ENCODE measurements at places on chromosomes 3 and 15. TPM values are rescaled to one million over a fixed set of nuclear protein-coding genes. Genes with fewer than 3 reads are reported as not detected.

DNA sequence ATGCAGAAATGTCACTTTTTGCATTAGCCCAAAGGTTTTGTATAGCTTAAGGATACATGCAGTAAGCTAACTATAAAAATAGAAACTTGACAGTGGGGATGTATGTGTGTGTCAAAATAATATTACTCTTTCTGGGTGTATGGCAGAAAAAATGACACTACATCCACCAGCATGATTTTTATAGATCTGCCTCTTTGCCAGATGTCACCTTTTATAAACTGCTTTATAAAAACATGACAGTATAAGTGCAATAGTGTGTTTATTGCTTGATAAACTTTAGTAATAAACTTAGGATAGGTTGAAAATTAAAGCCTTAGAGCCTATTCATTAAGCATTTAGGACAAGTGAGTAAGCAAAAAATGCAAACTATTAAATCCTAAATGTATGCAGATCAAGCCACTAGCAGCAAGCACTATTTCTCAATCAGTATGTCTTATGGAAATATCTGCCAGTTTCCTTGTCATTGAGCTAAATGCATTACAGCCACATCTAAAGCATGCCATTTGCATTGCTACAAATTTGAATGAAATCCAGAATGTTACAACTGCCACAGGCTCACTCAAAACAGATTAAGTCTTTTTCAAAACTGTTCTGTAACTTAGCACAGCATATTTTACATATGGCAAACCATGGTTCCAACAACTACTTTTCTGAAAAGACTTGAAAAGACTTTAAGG lies 935.0 kb downstream of the FHIT start:
- DNase-seq, result no peak

GRCh38 chr15:75578173-75578947 lies 755 bp downstream of the PTPN9 start:
- peak; percentile 55 for DNase-seq

Gene GPX1
- 264 TPM for total RNA-seq

- no peak for DNase-seq
These were observed 12.4 kb downstream of the LINGO1 start for GRCh38 chr15:77620297-77620696.

GRCh38 chr3:33152363-33153360 lies 38.8 kb downstream of the CRTAP start:
- DNase-seq, result no peak

Gene IMPG2
- 0.45 TPM for total RNA-seq

- DNase-seq, result no peak
These were observed 424.0 kb upstream of the C2CD4B start for GRCh38 chr15:62588938-62589670.

DNA sequence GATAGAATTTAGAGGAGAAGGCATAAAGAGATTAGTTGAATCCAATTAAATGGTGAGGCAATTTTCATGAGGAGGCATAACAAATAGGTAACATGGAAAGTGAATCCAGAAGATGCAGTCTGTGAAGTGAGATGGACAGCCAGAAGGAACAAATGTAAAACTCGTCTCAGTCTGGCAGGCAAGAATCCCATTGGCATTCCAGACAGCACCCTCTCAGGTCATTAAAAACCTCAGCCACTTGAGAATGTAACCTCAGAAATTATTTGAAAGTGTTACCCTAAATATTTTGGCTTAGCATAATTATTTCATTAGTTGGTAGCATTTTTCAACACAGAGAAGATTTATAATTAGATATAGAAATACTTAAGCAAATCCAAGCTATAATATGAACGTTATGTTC lies 342.3 kb downstream of the LRRC3B start:
- DNase-seq, result no peak

- DNase-seq, result no peak
These were observed 209.9 kb upstream of the UBE2E1 start for GRCh38 chr3:23595851-23596250.

- DNase-seq, result no peak
These were observed 4.0 kb upstream of the NR2F2 start for GRCh38 chr15:96326328-96327154.

DNA sequence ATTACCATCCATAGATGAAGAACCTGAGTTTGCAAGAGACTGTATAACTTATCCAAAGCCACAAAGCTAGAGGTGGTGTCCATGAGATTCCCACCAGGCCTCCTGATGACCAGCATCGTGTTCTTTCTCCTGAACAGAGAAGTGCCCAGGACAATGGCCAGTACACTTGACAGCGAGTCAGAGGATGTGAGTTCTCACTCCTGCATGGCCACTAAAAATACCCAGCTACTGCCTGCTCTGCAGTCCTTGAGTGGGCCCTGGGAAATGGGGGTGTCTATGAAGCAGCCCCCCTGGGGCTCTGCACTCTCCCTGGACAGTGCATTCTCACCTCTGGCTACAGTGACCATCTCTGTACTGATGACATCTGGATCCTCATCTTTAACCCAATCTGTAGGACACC lies 201.2 kb downstream of the RPLP1 start:
- DNase-seq, result no peak

- no peak for DNase-seq
These were observed 1.5 kb downstream of the RAB7A start for GRCh38 chr3:128727485-128727884.
